ENCODE measurements at places on chromosomes 5 and 9.

DNA sequence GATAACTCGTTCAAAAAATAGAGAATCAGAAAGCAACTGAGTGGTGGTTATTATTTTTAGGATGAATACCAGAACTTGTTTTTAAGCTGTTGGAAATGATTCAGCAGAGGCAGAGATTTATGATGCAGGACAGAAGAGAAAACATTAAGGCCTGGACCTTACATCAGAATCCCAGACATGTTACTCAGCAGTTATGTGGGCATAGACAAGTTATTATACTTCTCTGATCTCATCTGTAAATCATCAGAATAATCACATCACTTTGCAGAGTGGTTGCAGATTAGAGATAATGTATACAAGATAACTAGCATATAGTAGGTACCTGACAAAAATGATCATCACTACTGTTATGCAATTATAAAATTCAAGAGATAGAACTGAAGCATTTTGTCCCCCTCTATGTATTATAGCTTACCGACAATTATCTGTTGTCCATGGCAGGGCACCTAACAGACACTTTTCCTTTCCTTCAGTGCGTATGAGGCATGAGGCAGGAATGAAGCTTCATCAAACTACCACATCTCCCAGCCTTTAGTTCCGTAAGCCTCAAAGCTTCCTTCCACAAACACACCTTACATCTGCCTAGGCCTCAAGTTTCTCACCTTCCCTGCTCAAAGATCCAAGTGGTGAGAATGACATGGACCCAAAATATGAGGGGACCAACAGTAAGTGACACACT is 165.9 kb downstream of the DENND1A start:
- no peak for DNase-seq

DNA sequence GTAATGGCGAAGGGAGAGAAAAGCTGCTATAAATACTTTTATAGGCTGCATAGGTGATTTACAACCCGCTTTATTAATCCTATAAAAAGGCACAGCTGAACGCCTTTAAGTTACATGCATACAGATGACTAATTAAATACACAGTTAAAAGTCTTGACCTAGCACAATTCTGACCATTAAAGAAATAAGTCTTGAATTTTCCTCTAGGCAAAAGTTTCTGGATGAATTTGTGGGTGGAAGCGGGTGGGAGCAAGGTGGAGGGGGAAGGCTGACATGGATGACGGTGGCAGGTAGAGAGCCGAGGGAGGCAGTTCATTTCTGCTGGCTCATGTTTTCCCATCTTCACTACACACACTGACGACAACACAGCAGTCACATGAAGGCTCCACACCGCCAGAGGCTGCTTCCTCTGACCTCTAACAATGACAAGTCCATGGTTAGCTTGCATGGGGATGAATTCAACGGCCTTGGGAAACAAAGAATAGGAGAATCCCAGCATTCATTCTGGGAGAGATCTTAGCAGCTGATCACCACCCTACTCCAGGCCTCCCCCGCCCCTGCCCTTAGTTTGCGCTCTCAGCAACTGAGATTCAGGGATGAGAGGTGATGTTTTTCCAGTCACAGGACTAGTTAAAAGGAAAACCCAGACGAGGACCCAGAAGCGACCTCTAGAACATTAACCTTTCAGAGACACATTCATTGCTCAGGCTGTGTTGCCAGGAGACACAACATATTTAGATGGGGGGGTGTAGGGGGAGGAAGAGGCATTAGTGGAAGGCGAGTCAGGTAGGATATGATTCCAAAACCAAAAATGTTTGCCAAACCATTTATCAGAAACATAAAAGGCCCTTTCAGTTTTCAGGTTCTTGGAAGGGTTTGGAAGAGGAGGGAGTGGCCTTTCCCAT is 329.3 kb downstream of the PIK3R1 start:
- no peak for DNase-seq

GRCh38 chr5:100828071-100828897 is 74.8 kb downstream of the ST8SIA4 start:
- DNase-seq: no peak

DNA sequence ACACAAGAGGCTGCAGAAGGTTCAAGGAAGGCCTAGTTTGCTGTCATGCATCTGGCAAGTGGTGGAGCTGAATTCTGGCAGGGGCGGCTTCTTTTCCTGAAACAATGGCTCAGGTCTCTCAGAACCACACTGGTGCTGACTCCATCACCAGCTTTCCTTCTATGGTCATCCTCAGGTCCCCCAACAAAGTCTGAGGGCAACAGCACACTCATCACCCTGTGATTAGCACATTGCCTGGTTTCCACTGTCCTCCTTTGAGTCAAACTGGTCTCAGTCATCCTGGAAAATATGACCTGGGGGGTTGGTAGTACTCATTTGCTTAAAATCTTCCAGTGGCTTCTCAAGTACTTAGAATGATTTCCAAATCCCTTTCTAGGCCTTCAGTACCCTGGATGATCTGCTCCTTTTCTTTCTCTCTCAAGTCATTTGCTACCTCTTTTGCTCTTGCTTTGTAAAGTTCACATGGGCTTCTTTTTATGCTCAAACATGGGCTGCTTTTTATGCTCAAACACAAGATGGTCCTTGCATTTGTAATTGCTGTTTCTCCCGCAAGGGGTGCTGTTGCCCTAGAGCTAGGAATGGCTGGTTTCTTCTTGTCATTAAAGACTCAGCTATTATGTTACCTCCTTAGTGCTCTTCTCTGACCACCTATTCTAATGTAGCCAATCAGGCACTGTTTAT is 144.9 kb downstream of the ALDH1A1 start:
- DNase-seq: no peak

- no peak for DNase-seq
These were observed 182.1 kb upstream of the PTGER4 start for GRCh38 chr5:40497573-40497972.

GRCh38 chr5:131622633-131623032 is 12.4 kb downstream of the RAPGEF6 start:
- DNase-seq: no peak

DNA sequence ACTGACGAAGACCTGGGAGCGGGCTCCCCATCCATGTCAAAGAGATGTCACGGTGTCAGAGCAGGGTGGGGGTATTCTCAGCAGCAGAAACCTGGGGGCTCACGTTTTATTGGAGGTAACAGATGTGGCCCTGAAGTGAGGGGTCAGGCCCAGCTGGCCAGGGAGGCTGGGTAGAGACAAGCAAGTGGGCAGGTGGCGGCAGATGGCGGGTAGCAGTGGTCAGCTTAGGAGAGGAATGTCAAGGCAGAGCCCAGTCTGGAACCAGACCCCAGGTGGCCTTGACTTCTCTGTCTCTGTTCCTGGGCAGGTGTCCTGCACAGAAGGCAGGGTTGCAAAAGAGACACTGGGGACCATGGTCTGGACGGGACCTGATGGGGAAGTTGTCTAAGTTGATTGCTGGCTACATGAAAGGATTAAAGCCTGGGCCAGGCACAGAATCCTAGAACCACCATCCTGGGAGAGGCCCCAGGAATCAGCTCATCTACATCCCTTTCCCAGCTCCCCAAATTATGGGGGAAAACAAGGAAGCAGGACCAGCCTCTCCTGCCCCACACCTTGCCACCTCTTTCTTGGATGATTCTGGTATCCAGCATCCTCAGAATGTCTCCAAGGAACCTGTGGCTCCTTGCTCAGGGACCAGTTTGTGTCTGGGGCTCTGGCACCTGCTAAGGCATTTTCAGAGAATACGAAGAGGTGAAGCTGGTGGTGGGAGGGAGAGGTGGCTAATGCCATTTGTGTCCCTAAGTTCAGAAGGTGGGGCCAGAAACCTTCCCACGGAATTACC is 72.5 kb downstream of the AMBP start:
- DNase-seq: no peak

DNA sequence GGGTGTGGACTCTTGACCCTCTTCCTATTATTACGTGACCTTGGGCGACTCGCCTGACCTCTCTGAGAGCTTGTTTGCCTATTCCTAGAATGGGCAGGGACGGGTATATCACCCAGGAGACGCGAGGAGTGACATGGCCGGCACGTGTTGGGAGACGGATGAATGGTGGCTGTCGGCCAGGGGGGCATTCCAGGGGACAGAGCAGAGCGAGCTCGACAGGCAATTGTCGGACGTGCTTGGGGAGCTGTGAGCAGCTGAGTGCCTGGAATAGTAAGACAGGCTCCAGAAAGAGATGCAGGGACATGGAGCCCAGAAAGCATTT is 29.3 kb upstream of the UNC5A start:
- DNase-seq: no peak

DNA sequence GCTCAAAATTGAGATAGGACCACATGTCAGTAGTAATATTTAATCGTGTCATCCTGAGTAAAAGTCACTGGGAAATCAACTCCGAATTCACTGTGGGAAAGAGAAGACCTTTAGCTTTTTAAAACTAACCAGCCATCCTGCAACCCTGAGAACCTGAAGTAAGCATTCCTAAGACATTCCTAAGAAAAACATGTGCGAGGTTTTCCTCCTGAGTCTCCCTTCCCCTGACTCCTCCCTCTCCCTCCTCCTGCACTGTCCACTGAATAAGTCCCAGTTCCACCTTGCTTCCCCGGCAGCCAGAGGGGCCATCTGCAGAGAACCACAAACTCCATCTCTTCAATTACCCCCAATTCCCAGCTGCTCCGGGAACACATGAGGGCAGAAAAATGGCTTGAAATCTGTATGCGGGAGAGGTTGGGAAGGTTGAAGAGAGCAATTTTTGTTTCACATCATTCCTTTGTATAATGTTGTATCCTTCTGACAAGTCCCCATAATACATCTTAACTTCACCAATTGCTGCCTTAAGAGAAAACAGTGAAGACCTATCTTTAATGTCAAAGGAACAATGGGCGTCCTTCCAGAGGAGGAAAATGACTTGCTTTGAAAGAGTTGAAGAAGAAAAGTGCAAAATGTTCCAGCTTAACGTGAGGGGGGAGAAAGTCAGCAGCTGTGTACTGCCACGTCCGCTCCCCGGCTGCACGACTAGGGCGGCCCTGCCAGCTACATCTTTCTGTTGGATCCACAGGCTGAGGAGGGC is 186.3 kb downstream of the ZNF462 start:
- no peak for DNase-seq

- no peak for DNase-seq
These were observed 861.8 kb downstream of the TAF11L14 start for GRCh38 chr5:18496041-18496440.

Measured in body of pancreas (tissue), 4 donors.